T1000 (cell line): ENCODE measurements at places on chromosomes 12 and 14.
A peak's percentile ranks its signal among the peaks of the same experiment; 100 is the strongest.

DNA sequence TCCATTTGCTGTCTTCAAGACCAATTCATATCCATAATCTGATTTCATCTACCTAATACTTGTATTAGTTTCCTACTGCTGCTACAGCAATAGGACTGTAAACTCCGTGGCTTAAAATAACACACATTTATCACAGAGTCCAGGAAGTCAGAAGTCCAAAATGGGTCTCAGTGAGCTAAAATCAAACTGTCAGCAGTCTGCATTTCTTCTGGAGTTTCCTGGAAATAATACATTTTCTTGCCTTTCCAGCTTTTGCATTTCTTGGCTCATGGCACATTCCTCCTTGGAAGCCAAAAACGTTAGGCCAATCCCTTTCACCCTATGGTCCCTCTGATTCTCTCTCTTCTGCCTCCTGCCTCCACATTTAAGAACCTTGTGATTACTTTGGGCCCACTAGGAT, 239.8 kb downstream of the PRKD1 start:
- no peak for DNase-seq

DNA sequence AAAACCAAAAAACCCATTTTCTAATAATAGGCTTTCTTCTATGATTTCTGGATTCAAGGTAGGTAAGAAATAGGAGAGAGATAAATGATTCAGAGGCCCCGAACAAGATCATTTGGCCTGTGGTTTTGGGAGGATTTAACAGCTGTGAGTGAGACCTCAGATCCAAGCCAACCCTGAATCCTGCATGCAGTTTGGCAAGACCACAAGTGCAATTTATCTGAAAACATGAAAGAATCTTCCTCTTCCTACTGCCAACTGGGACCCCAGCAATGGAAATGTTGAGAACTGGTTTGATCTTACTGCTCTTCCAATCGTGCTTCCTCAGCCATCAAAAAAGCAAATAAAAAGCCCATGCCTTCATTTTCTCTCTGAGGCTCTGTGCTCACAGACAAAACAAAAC, 519.7 kb upstream of the TBX3 start:
- no peak for DNase-seq

DNA sequence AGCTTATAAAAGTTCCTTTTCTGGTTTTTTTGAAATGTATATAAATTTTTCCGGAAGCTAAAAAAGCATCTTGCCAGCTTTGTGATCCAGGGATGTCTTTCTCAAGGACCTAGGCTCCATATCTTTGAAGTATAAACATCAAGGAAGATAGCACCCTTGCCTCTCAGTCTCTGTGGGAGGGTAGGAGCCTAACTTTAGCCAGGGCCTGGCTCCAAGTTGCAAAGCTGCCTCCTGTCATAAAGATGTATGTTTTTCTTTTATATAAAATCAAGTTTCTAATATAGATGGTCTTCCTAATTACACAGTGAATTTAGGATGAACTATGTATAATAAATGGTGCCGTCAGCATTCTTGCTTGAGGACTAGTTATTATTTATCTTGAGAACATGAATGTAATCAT, 612.6 kb upstream of the USP15 start:
- no peak for DNase-seq

GRCh38 chr12:69085852-69086251, 152.9 kb upstream of the CPM start:
- no peak for DNase-seq

DNA sequence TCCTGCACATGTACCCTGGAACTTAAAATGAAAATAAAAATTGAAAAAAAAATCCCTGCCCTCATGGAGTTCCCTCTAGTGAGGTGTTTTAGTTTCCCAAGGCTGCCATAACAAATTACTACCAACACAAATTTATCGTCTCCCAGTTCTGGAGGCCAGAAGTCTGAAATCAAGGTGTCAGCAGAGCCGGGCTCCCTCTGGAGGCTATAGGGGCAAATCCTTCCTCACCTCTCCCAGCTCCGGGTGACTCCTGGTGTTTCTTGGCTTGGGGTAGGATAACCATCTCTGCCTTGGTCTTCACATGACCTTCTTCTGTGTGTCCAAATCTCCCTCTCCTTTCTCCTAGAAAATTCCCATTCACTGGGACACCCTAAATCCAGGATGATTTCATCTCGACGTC, 50.1 kb downstream of the PLXNC1 start:
- no peak for DNase-seq

DNA sequence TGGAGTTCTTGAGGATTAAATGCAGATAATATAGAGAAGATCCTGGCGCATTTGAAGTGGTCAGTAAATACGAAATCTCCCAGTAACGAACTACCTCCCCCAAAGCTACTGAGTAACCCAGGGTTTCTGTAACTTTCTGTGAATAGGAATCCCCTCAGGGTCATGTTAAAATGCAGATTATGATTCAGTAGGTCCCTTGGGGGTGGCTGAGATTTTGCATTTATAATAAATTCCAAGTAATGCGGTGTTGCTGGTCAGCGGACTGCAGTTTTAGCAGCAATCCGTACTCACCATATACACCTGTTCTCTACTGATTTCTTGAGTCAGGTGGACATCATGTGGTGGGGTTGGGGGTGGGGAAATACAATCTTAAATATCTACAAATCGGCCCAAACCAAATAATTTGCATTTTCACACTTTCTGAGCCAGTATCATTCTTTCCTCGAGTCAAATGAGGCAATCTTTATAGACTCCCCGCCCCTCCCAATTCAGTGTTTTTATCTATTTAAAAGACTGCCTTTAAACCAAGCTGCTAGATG, 868 bp downstream of the SPATA7 start:
- no peak for DNase-seq

- no peak for DNase-seq
Observed at GRCh38 chr12:119338593-119339363, 4.2 kb downstream of the CCDC60 start.

DNA sequence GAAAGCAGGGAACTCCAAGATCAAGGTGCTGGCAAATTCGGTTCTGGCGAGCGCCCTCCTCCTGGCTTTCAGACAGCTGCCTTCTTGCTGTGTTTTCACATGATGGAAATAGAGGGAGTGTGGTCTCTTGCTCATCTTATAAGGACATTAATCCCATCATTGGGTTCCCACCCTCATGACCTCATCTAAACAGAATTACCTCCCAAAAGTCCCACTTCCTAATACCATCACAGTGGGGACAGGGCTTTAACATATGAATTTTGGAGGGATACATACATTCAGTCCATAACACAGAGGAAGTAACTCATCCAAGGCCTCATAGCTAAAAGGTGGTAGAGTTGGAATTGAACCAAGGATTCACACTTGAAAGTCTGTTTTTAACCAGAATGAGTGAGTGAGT, 28.6 kb downstream of the DYRK2 start:
- no peak for DNase-seq

- no peak for DNase-seq
Observed at GRCh38 chr12:68850390-68850789, 42.4 kb downstream of the MDM2 start.

GRCh38 chr12:118549510-118549980, 173.2 kb downstream of the SUDS3 start:
- DNase-seq = no peak

- DNase-seq = no peak
Observed at GRCh38 chr14:85438481-85438942, 91.4 kb upstream of the FLRT2 start.

DNA sequence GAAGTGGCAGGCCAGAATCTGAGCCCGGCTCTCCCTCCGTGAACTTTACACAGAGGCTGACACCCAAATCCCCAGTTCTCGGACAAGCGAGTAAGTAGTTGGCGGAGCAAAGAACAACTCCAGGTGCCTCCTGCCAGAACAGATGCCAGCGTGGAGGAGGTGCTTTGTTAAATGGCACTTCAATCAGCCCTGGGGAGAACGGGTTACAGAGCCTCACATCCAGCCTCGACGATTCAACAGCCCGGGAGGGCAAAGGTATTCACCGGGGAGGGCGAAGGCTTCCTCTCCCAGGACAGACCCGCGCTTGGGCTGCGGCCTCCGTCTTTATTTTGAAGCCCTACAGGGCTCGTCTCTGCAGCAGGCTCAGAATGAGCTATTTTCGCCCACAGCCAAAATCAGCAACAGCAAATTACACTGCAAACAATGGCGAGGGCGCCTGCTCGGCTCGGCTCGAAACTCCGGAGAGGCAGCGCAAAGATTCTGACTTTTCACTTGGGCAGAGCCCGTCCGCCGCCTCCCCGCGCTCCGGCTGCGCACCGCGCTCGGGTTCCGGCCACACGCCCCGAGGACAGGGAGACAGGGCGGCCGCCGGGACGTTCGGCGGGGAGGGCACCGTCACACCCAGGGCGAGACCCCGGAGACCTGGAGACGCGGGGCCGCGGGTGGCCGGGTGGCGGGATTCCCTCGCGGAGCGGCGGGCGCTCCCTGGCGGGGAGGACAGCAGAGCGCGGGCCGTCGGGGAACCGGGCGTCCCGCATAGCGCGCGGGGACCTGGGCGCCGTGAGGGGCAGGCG, 811 bp downstream of the TMCC3 start:
- peak; percentile 29 for DNase-seq

- no peak for DNase-seq
Observed at GRCh38 chr14:58815161-58815701, 177.5 kb downstream of the DACT1 start.

GRCh38 chr12:116313194-116313927, 35.9 kb upstream of the MED13L start:
- DNase-seq = no peak

DNA sequence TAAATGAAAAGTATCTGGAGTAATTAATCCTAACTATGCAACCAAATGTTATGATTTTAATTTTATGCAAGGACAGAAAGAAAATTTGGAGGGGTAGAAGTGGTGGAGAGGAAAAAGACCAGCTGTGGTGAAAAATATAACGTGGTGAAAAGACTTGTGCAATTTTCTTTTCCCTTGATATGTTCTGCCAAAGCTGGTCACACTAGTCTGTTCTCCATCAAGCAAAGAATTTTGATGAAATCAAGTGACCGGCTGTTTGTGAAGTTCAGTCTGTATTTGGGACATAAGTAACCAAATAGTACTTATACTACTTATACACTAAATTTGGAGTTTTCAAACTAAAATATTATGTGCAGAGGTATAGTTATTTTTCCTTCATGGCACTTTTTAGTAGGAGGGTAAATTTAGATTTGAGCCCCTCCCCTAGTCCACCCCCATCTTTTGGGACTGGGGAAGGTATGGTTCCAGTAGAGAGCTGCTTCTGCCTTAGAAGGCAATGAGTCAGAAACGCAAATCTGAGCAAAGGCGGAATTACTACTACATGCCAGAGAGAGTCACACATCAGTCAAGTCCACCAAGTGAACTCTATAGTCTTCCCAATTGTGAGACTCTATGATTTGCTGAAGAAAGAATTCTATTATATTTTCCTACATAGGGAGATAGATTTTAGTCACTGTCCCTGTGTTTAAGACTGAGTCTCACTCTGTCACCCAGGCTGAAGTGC, 229.7 kb downstream of the SLC25A21 start:
- no peak for DNase-seq

DNA sequence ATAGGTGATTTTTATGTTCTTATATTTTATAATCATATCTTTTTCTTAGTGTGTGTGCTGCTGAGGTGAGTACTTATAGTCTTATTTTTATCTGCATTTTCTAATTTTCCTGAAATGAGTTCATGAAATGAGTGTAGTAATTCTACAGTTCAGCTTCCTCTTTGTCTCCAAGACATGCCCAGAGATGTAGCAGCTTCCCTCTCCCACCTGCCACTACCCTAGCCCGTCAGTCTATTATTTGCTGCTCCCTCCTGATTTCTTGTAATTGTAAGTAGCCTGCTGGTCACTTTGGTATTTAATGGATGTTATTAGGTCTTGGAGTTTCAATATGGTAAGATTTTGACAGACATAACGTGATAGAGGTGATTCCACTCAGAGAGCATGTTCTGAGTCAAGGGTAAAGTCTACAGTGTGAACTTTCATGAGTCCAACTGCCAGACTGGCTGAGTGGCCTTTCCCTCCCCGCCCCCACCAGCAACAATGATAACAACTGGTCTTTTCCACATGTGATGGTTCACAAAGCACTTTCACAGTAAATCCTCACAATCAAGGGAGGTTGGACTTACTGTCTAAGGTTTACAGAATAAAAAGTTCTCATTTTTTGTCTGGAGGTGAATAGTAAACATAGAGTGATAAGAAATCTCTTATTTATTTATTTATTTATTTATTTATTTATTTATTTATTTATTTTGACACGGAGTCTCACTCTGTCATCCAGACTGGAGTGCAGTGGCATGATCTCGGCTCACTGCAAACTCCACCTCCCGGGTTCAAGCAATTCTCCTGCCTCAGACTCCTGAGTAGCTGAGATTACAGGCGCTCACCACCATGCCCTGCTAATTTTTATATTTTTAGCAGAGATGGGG, 4.2 kb upstream of the RIPK3 start:
- no peak for DNase-seq

DNA sequence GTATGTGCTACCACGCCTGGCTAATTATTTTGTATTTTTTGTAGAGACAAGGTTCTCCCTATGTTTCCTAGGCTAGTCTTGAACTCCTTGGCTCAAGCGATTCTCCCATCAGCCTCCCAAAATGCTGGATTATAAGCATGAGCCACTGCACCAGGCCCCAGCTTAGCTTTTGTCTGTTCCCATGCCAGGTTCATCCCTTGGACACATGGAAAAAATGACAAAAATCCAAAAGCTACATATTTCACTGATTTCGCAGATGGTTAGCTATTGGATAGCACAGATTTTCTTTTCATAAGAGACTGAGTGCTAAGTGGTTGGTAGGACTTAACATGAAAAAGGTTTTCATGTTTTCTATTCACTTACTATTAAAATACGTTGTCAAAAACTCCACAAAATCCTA, 286.6 kb upstream of the KITLG start:
- no peak for DNase-seq
